Caki2 (cell line): ENCODE measurements at places on chromosomes 1 and 21. TPM values are rescaled to one million over a fixed set of nuclear protein-coding genes. Genes with fewer than 3 reads are reported as not detected.

The ACOT11 gene
- total RNA-seq = 3.9 and 6.3 TPM in 2 replicates

The IFI44 gene
- 19.4 and 23.8 TPM in 2 replicates for total RNA-seq

The PGLYRP4 gene
- not detected in 2 replicates for total RNA-seq

The A3GALT2 gene
- total RNA-seq = not detected in 2 replicates

The RIMKLA gene
- 7.8 and 11.5 TPM in 2 replicates for total RNA-seq

DNA sequence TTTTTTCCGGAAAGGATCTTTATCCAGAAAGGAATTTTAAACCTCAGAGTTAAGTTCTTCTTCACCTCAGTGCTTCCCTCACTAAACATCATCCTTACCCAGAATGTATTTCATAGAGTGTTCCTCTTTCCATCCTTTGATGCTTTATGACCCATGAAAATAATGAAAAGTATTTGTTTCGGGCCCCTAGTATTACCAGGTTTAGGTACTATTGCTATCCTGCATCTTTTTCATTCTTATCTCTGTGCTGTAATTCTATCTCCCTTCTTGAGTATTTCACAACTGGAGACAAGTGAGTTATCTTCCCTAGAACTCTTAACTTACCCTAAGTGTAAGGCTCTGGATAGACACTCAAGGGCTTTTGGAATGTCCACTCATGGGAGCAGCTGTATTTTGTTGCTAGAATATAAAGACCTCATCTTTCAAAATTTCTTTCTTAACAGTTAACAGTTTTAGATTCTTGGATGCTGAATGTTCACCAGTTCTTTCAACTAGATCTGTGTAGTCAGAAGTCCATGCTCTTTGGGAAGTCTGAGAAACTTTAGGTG lies 26.2 kb downstream of the UCK2 start:
- no peak for DNase-seq

DNA sequence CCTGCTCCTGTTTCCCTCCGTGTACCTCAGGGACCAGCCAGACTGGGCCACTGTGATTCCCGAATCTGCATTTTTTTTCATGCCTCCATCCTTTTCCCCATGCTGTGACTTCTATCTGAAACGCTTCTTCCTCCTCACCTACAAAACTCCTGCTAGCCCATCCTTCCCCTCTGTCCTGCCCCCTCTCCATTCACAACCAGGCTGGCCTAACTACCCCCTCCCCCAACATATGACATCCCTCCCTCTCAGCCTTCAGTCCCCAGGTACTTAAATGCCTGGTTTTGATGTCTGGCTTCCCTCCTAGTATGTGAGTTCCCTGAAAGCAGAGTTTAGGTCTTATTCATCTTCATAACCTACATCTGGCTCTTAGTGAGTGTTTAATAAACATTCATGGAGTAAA lies 82.7 kb downstream of the TAS1R2 start:
- DNase-seq = no peak

DNA sequence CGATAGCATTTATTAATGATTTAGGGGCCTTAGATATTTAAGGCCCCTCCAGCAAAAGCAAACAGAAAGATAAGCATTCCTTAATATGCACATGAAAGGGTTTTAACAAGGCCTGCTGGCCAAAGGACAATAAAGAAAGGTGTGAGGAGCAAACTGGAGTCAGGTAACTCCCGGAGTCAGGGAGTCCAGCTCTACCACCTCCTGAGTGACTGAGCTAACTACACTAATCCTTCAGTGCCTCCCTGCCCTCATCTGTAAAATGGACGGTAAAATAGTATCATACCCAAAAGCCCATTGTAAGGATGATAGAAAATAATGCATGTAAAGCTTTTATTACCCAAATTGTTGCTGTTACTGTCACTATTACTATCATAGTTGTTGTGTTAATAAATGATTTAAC lies 161.7 kb downstream of the SIPA1L2 start:
- no peak for DNase-seq

- DNase-seq = no peak
These were observed 5.6 kb upstream of the CTPS1 start for GRCh38 chr1:40973912-40974311.

GRCh38 chr1:235018161-235018560 lies 110.5 kb downstream of the TOMM20 start:
- DNase-seq = peak; percentile 31

GRCh38 chr21:37072274-37072987 lies 440 bp downstream of the PIGP start:
- DNase-seq = no peak

GRCh38 chr1:109156916-109157385 lies 43.0 kb downstream of the ELAPOR1 start:
- DNase-seq = no peak

DNA sequence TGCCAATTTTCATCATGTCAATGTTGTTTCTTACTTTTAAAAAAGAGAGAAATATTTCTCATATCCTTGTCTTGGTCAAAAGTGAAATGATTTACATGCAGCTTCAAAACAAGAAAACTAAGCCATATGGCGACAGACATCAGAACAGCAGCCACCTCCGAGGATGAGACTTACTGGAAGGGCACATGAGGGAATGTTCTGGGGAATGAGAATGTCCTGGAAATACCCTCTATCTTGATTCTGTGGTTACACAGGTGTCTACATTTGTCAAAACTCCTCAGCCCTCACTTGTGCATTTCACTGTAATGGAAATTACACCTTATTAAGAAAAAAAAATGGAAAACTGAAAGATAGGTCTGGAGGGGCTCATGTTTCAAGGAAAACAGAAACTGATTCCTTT lies 14.2 kb upstream of the ECE1 start:
- no peak for DNase-seq

DNA sequence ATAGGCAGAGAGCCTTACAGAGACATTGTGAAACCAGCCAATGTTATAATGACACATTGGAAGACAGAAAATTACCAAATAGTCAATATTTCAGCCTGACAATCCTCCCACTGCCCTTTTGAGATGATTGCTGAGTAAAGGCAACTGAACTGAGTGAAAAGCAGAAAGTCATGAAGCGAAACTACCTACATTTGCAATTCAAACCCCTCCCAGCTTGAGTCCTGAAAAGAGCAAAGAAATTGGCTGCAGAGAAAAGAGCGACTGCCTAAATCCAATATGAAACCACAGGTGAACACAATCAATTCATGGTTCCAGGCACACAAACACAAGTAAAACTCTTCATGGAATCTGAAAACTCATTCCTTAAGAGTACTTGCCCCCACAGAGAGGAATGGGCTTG lies 143.4 kb upstream of the CHRM3 start:
- no peak for DNase-seq

GRCh38 chr1:168477792-168478191 lies 66.0 kb downstream of the XCL2 start:
- no peak for DNase-seq

DNA sequence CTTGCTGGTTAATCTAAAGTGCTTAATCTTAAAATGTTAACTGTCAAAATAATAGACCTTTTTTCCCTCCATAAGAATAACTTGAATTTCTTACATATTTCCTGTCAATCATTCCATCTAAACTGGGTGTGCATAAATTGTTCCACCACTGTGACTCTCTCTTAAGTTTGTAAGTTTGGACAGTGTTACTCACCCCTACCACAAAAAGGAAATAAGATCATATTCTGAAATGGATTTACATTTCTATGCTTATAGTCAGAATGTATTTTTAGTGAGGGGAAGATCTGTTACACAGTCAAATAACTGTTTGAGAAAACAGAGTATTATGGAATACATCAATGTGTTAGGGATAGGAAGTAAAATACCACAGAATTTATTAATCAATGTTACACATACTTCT lies 109.6 kb upstream of the DPYD start:
- DNase-seq = no peak

- DNase-seq = no peak
These were observed 67.8 kb upstream of the POU3F1 start for GRCh38 chr1:38114241-38115026.

- DNase-seq = no peak
These were observed 7.4 kb downstream of the PLEKHN1 start for GRCh38 chr1:973459-974292.

DNA sequence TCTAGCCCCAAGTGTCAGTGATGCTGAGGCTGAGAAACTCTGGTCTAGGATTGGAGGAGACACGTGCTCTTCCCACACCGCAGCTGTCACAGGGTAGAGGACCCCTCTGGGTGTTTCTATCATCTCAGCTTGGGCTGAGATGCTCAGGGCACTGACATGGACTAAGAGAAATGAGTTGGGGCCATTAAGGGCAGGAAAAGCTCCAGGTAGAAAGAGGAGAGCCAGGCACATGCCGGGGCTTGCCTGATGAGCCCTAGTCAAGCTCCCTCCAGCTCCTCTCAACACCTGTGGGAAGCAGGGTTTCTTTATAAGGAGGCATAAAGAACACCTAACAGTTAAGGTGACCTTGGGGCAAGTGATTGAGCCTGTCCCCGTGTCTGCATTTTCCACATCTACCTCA lies 17.3 kb downstream of the ABCA4 start:
- no peak for DNase-seq

DNA sequence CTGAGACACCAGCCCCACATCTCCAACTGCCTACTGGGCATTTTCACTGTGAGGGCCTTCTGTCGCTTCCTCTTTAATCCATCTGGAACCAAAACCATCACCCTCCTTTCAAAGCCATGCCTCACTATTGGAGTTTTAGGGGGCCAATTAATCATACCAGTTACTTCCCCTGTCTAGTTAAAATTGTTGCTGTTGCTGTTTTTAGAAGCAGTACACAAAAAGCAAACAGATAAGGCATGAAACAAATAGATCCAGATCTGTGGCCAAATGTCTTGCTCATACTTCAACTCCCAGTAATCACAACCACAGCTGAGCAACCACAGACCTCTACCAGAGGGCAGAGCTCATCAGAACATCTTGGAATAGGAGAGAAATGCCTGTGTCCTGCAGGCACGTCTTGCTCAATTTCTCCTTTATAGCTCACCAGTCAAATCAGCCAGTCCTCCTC lies 133.8 kb upstream of the C1orf105 start:
- no peak for DNase-seq

- DNase-seq = no peak
These were observed 97.6 kb downstream of the APP start for GRCh38 chr21:26072666-26073615.

DNA sequence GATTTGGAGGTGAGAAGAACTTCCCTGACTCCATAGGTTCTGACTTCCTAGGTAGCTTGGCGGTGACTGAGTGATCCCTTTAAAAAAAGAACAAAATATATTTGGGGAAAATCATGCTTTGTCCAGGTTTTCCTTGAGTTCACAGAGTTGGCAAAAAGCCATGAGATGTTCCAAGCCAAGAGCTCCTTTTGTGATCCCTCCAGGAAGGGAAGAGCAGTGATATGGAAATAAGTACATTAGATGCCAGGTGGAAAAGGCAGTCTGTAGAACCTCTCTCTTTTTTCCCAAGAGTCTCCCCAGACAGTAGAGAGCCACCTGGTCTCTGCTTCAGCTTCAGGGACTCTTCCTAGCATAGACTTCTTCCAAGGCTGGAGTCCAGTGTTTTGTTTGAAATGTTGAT lies 10.2 kb downstream of the TLCD4 start:
- no peak for DNase-seq

DNA sequence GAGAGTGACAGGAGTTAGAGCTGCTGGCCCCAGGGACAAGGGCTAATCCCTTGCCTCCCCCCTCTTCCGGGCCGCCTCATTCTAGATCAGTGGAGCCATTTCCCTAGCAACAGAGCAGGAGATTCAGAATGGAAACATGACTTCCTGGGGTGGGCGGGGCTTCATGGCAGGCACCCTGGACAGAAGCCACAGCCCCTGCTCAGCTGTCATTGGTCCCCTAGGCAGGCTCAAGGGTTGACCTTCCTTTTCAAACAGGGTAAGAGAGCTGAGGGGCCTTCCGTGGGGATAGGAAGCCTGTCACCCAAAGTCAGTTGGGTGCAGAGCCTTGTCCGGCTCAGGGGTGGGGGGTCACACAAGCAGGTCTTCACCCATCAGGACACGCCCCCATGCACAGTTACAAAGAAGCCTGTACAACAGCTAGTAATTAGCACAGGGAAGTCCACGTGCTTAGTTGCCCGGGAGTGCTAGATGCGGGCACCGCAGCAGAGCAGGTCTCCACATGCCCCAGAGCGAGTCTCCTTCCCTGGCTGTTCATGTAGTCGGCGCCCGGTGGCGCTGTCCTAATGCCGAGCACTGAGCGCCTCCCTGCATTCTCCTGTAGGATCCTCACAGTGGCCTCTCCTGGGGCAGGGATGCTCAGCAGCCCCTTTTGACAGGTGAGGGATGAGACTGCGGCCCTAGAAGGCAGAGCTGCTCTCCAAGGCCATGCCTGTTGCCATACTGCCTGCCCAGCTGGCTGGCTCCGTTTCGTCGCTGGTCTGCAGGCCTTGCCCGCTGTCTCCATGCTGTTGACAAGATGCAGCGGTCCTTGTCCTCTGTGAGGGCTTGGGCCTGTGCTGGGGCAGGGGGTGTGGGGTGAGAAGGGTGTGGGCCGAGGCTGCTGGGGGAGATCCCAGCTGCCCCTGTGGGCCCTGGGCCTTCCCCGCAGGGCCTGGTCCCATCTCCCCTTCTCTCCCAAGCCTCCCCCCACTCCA lies 5.1 kb downstream of the TMEM201 start:
- peak; percentile 70 for DNase-seq

DNA sequence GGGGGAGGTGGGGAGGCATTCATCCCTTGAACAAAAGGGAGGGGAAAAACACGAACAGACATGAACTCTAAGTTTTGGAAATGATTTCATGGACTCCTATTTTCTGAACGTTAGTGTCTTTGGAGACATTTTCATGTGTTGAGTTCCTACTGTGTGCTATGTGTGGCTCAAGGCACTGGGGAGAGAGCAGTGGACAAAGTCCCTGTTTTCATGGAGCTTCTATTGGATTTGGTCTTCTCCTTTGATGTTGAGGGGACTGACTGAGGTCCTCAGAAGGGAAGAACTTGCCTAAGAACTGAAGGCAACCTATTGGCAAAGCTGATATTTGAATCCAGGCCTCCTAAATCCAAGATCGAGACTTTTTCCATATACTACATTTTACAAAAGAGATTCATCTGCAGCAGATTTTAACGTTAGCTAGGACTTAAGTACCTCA lies 30.4 kb downstream of the JUN start:
- DNase-seq = no peak

GRCh38 chr1:39450956-39451606 lies 40.4 kb upstream of the BMP8A start:
- no peak for DNase-seq

DNA sequence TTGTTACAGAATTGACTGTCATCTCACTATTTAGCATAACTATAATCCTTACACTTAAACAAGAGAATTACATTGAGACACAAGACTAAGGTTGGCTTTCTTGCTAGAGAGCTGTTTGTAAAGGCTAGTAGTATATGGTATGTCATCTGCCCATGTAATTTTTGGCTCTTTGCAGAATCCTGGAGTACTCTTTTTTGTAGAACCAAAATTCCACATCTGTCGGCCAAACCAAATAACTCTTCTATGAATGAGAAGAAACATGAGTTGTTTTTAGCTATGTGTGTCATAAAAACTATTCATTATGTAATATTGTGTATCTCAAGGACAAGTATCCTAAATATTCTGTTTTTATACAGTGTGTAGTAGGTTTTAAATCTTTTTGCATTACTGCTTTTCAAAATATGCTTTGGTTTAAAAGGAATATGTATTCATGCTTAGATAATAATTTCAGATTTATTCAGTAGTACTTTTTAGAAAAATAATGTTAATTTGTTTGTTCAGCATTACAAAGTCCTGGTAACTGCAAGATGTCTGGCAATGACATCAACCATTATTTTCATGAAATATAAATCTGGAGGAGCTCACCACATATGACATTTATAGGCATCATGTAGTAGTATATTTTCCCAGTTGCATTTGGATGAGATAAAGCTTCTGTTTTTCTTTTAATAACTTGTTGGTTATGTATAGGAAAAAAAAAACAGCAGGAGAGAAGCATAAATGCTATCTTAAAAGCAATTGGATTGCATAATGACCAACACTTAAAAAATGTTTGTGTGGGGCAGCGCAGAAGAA lies 159.8 kb downstream of the HS2ST1 start:
- DNase-seq = no peak

GRCh38 chr1:159188375-159188788 lies 16.3 kb upstream of the ACKR1 start:
- no peak for DNase-seq
